Urinary bladder (tissue), 4 donors: ENCODE measurements at places on chromosomes 6 and 20.

GRCh38 chr20:4344670-4345069, 329.3 kb upstream of the RNF24 start:
- DNase-seq, result no peak

- no peak for DNase-seq
Measured at GRCh38 chr20:21052241-21052640, 53.9 kb downstream of the LINC00237 start.

GRCh38 chr20:57478176-57478575, 46.8 kb downstream of the CTCFL start:
- no peak for DNase-seq

- no peak for DNase-seq
Measured at GRCh38 chr6:2028457-2029038, 216.9 kb downstream of the GMDS start.
